Stimulated activated CD4-positive, alpha-beta T cell treated with anti-CD3 and anti-CD28 coated beads, Interleukin-1b, Interleukin-23, amount 100 ng/mL, for 1 hour (primary cell): ENCODE measurements at places on chromosomes 11 and 22.
A peak's percentile ranks its signal among the peaks of the same experiment; 100 is the strongest.

DNA sequence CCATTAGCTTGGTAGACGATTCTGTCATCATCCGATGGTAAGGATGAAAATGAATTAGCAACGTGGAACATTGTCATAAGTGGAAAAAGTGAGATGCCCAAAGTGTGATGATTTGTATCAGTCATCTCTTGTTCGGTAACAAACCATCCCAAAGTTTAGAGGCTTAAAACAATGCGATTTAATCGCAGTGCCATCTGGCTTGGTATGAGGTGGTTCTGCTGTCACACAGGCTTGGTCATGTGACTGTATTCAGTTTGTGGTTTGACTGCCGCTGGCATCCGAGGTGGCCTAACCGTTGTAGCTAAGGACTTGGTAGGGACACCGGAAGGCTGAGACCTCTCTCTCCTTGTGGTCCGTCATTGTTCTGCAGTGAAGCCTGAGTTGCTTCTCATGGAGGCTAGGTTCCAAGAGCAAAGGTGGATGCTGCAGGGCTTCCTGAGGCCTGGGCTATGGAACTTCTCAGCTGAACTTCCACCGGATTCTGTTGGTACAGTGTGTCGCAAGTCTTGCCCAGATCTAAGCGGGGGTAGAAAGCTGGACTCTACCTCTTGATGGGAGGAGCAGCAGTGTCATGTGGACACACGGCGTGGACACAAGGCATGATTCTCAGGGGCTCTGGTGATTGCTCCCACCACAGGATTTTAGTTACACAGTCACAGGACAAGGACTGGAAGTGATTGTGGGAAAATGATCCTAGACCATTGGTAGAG lies 36.3 kb downstream of the BCR start:
- no peak for DNase-seq

- no peak for DNase-seq
These were observed 503.8 kb downstream of the BRD1 start for GRCh38 chr22:49323751-49324415.

GRCh38 chr11:2280208-2280607 lies 9.8 kb upstream of the ASCL2 start:
- no peak for DNase-seq

- no peak for DNase-seq
These were observed 92.2 kb downstream of the BRD1 start for GRCh38 chr22:49735411-49735900.

- no peak for DNase-seq
These were observed 36.4 kb upstream of the TH start for GRCh38 chr11:2207773-2208621.

DNA sequence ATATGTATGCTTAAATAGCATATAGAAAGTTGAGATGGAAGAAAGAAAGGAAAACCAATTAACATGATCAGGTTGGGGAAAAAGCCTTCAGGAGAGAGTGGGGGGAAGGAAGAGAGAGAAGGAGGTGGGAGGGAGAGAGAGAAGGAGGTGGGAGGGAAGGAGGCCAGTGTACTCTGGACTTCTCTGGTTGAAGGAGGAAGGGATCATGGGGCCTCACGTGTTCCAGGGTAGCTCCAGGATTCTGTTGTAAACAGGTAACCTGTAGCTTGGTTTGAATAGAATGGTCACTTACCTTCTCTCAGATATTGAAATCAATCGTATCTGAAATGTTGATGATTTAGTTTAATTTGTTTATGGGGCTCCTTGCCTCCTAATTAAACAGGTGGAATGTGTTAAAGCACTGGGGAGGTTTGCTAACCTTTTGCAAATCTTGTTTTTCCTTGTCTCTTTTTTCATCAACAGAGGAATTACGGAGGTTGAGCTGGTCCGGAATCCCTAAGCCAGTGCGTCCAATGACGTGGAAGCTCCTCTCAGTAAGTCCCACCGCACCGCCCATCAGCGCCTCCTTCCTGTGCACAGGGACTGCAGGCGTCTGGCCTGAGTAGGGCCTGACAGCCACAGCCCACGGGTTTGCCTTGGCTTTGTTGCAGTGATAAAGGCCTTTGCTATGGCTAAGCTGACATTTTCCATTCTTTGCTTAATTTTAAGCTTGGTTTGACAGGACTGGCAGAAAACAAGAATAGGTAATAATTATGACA lies 115.9 kb downstream of the TBC1D22A start:
- no peak for DNase-seq

DNA sequence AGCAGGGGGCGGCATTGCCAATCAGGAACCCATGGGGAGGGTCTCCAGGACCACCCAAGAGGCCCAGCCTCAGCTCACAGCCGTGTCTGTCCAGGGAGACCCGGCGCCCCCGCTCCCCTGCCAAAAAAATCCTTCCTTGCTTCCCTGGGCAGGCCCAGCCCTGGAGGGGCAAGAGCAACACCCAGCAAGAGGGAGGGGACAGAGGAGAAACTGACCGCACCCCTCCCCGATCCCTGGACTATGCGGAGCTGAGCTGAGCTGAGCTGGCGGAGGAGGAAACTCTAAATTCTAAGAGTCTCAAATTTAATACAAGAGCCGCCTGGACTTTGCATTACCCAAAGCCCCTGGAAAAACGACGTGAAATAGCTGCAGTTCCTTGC lies 52.0 kb upstream of the SHISAL1 start:
- DNase-seq = no peak

DNA sequence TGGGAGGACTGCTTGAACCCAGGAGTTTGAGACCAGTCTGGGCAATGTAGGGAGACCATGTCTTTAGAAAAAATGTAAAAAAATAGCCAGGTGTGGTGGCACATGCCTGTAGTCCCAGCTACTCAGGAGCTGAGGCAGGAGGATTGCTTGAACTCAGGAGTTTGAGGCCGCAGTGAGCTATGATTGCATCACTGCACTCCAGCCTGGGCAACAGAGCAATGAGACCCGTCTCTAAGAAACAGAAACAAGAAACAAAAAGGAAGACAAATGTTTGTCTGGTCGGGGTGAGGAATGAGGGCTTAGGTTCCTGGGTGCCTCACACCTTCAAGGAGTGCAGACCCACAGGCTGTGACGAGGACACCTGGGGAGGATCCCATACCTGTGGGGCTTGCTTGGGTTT lies 191.9 kb downstream of the CEP164 start:
- DNase-seq = no peak

DNA sequence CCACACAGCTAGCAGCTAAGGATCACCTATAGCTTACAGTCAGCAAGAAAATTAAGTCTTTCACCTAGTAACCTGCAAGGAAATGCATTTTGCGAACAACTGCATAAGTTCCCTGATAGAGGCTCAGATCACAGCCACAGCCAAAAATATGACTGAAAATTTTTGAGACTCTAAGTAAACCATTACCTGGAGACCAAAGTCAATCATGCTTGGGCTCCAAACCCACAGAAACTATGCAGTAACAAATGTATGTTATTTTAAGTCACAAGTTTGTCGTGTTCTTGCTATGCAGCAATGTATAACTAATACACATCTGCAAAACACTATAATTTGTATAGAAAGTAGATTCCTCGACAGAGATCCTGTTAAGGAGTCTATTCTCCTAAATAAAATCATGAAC lies 1025.7 kb upstream of the RAG2 start:
- DNase-seq = no peak

DNA sequence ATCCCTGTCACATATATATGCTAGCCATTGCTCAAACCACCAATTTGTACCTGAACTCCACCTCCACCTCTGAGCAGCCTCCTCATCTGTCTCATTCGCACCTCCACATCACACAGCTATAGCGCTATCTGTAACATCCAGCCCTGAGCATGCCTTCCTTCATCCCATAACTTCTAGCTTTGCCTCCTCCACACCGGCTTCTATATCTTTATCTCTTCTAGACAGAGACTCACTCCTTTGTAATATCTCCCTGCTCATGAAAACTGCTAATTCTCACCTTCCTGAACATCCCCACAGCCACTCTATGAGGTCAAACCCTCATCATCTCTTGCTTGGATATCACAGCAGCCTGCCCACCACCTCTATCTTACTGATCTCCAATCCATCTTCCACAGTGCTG lies 5.9 kb downstream of the SIAE start:
- no peak for DNase-seq

- DNase-seq = no peak
These were observed 86.6 kb downstream of the PKNOX2 start for GRCh38 chr11:125251214-125251545.

DNA sequence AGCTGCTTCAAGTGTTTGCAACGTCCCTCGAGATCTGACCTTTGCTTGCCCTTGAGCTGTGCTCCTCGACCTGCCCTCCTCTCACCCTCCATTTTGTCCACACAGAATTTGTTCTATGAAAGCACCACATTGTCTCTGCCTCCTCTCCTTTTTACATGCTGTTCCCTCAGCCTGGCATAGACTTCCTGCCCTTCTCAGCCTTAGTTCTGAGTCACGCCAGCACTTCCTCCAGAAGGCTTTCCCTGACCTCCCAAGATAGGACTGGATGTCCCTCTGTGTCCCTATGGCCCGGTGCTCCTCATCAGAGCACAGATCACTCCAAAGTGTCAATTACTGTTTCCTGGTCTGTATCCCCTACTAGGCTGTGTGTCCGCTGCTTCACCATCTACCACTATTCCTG lies 16.2 kb downstream of the JHY start:
- DNase-seq = no peak

- no peak for DNase-seq
These were observed 43.3 kb upstream of the WEE1 start for GRCh38 chr11:9530020-9530621.

DNA sequence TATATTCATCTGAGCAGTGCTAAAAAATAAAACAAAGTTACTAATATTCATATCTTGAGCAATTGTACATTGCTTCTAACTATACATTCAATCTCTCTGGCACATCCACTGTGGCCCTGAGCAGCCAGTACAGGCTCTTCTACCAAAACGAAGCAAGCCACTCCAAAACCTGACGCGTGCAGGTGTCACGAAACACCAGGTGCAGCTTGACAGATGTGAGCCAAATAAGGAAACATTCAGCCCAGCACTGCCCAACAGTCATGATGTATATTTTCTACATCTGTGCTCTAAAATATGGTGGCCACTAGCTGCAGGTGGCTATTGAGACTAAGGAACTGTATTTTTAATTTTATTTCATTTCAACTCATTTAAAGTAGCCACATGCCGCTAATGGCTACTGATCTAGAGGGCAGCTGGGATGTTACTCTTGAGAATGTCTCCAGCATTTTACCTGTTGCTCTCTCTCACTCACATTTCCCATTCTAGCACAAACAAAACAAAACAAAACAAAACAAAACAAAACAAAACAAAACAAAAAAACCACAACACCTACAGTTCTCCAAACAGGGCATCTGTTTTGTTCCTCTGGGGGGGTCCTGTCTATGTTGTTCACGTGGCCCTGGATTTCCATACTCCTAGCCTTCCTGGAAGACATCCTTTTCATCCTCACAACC lies 77.7 kb downstream of the LARGE1 start:
- DNase-seq = no peak

DNA sequence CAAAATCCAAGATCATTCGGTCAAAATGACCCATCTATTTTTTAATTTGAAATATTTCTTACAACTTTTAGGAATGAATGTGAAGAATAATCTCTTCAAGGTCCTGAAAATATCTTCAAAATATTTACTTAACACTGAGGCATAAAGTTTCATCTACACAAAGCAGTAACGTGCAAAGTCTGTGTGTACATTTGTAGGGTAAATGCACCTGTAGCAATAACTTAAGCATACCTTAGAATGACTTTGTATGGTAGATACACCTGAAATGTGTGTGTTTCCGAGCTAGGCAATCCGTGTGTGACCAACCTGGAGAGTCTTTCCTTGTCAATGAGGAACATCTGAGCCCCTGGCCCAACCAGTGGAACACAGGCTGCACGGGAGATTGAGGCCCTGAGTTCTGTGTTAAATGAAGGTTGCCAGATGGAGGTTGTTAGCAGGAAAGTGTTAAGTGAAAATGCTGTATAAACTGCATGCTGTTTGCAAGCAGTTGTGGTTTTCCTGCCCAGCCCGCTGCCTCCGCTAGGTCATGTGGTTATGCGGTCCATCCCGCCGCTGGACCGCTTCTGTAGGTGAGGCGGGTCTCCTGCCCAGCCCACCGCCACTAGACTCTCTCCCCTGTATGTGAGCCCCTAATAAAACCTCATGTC lies 7.6 kb upstream of the CTR9 start:
- no peak for DNase-seq

- DNase-seq = no peak
These were observed 8.3 kb downstream of the NDUFV1 start for GRCh38 chr11:67614730-67615714.

GRCh38 chr11:63986156-63986931 lies at the start of gene OTUB1:
Gene OTUB1, plus strand, starts transcription at chr11:63986438. Its CDS starts 19 bp downstream, at chr11:63986457.
- DNase-seq = peak; percentile 61

DNA sequence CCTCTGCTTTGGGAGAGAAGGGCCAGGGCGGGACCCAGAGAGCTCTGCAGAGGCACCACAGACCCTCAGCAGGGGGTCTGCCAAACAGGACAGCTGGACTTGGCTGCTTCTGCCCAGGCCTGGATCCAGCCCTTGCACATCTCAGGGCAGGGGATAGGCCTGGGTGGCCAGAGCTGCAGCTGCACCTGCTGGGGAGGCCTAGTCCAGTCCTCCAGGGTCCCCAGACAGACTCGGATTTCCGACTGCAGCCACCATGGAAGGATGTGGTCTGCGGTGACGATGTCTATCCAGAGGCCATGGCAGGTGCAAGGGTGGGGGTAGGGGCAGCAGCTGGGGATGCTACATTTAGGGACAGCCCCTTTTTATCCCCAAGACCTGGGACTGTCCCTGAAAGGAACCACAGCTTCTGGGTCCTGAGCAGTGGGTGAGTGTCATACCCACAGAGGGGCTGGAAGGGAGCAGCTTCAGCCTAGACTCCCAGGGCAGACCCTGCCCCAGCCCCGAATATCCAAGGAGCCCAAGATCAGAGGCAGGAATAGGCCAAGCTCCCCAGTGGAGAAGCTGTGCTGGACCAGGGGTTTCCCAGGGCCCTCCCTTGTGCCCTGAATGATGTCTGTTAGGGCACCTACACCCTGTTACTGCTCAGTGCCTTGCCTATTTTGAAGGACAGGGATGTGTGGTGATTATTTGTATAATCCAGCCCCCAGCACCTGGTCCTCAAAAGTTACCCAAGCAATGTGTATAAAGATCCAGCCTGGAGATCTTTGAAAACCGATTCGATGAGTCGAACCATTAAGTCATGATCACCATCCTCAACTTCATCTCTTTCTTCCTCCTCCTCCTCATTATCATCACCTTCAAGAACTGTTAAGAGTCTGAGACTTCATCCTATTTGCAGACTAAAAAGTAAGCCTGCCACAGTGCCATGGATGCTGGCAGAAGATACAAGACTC lies 2.5 kb upstream of the IGLL5 start:
- no peak for DNase-seq

DNA sequence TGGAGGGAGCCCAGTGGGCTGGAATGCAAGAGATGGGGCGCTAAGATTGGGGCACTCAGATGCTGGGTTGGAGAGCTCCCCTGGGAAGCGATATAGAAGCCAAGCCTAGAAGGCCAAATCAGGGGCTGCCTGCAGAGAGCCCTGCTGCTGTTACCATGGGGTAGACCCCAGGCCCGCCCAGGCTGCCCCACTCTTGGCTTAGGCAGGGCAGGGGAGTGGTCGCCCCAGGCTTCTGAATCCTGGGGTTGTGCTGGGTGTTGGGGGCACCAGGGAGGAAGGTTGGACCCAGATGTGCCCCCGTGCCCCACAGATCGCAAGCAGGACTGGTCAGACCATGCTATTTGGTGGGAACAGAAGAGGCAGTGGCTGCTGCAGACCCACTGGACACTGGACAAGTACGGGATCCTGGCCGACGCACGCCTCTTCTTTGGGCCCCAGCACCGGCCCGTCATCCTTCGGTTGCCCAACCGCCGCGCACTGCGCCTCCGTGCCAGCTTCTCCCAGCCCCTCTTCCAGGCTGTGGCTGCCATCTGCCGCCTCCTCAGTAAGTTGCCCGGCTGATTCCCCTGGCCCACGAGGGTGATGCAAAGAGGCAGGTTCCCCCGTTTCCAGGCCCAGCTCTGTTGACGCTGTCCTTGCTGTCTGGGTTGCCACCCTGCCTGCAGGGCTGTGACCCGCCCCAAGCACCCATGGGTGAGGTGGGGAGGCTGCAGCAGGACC lies 3.9 kb downstream of the FERMT3 start:
- no peak for DNase-seq
